ENCODE measurements at places on chromosomes 16 and 17. TPM values are rescaled to one million over a fixed set of nuclear protein-coding genes. Genes with fewer than 3 reads are reported as not detected.

LGALS9B gene
- 1.5 TPM for total RNA-seq

ACD gene
- 49.9 TPM for total RNA-seq

STH gene
- not detected for total RNA-seq

JUP gene
- total RNA-seq = 705 TPM

AANAT gene
- not detected for total RNA-seq

ATP2A3 gene
- 4.8 TPM for total RNA-seq

SLC5A10 gene
- total RNA-seq = not detected

PHB1 gene
- 469 TPM for total RNA-seq

PLD2 gene
- 13.0 TPM for total RNA-seq

GJC1 gene
- total RNA-seq = 75.9 TPM

GRIN2A gene
- total RNA-seq = 34.6 TPM

- DNase-seq = no peak
These were observed 13.0 kb upstream of the HOXB9 start for GRCh38 chr17:48639136-48639535.

- no peak for DNase-seq
These were observed 169.0 kb upstream of the NOL11 start for GRCh38 chr17:67548693-67549092.

- peak; percentile 41 for DNase-seq
These were observed 62.6 kb upstream of the TEKT1 start for GRCh38 chr17:6894206-6894528.

GRCh38 chr16:51834133-51834532, 683.1 kb upstream of the SALL1 start:
- DNase-seq = no peak

GRCh38 chr17:37610971-37611370, 1.8 kb upstream of the SYNRG start:
- no peak for DNase-seq

- DNase-seq = no peak
These were observed 78.5 kb downstream of the SALL1 start for GRCh38 chr16:51072591-51072990.

GRCh38 chr17:49122566-49122965, 10.0 kb upstream of the B4GALNT2 start:
- no peak for DNase-seq

DNA sequence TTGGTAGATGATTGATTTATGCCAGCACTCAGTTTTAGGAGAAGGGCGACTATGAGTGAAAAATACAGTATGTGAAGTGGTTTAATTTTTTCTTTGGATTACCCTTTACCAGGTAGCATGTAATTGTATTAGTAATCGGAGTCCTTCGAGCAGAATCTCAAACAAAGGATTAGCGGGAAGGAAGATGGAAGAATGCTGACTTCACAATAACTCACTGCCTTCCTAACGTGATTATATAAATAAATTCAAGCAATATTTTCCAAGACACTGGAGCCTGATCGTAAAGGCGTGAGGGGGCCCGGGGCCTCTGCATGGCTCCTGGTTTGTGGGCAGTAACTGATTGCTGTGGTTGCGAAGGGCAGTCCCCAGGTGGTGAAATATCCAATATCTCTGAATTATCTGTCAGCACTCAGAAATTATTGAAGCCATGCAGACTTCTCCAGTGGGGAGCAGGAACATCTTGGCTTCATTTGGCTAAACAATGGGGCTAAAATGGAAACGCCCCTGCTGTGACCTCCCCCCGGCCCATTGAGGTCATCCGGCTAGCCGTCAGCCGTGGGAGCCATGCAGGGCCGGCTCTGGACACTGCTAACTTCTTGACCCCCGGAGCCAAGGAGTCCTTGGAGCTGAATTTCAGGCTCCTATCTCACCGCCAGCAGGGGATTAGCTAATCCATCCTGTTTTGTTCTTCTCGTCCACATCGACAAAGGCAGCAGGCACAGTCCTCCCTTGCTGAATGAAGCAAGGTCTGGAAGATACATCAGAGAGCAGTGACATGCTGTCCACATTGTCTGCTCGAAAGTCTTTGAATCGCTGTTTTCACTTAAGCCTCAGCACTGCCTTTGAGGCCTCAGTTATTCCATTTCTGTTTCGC, 295.9 kb upstream of the N4BP1 start:
- no peak for DNase-seq

DNA sequence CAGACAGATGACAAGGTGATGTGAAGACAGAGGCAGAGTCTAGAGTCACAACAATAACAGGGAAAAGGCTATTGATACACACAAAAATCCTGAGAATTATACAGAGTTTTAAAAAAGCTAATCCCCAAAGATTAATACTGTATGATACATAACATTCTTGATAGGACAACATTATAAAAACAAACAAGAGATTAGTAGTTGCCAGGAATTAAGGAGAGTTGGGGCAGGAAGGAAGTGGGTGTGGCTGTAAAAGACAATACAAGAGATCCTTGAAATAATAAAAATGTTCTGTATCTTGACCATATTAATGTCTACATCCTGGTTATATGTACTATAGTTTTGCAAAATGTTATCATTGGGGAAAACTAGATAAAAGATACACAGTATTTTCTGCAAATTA, 309.5 kb upstream of the PMFBP1 start:
- DNase-seq = no peak

DNA sequence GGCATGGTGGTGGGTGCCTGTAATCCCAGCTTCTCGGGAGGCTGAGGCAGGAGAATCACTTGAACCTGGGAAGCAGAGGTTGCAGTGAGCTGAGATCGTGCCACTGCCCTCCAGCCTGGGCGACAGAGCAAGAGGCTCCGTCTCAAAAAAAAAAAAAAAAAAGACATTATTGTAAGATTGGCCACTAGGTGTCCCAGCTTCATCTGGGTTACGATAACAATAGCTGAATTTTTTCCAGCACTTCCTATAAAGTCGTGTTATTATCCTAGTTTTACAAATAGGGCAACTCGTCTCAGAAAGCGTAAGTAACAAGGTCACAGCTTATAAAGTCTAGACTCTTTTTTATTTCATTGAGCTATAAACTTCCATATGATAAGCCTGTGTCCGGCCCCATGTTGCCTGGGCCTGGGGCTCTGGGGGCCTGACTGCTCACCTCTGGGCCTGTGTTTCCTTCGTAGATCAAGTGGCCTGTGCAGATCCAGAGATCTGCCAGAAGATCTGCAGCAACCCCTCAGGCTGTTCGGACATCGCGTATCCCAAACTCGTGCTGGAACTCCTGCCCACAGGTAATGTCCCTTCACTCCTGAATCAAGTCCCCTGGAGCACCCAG, 60.5 kb downstream of the SLC5A11 start:
- no peak for DNase-seq

DNA sequence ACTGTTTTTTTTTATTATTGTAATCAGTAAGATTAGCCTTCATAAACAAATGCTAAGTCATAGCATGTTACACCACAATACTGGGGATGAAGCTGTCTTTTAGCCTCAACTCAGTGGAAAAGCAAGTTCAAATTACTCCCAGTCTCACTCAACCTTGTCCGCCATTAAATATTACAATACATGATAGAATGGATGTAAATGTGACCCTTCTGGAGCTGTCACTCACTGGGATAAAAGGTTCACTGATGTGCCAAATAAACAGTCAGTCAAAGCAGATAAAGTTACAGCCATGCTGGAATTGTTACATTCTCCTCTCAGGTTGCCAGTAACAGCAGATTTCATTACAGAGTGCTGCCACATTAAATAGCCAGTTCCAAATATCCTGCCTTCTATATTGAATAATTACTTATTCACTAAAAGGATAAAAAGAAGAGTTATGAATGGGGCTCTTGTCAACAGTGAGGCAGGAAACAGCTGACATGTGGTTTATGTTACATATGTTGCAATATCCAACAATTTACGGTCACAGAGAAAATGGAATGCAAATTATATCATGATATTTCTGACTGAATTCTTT, 53.4 kb downstream of the BRIP1 start:
- no peak for DNase-seq

- no peak for DNase-seq
These were observed 13.1 kb downstream of the CPSF4L start for GRCh38 chr17:73248532-73248931.

GRCh38 chr16:89135971-89136765, 35.4 kb upstream of the CDH15 start:
- no peak for DNase-seq

- no peak for DNase-seq
These were observed 34.1 kb upstream of the MMP2 start for GRCh38 chr16:55444754-55445485.

DNA sequence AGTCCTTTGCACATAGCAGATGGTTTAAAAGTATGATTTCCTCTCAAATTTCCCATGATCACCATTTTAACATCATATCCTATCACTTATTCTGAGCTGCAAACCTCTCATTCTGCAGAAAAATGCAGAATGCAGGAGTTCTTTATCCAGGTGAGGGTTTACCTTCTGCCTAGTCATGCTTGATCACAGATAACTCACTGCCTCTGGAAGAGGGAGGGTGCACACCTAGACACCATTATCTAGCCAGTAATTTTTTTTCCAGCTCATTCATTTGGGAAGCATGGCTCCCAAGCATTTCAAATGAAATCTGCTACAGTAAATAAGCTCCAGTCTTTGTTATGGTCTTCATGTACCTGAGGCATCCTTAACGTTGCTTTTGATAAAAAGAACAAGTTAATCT, 38.0 kb downstream of the RFFL start:
- no peak for DNase-seq

- no peak for DNase-seq
These were observed 239 bp downstream of the PIEZO1 start for GRCh38 chr16:88784856-88785105.

DNA sequence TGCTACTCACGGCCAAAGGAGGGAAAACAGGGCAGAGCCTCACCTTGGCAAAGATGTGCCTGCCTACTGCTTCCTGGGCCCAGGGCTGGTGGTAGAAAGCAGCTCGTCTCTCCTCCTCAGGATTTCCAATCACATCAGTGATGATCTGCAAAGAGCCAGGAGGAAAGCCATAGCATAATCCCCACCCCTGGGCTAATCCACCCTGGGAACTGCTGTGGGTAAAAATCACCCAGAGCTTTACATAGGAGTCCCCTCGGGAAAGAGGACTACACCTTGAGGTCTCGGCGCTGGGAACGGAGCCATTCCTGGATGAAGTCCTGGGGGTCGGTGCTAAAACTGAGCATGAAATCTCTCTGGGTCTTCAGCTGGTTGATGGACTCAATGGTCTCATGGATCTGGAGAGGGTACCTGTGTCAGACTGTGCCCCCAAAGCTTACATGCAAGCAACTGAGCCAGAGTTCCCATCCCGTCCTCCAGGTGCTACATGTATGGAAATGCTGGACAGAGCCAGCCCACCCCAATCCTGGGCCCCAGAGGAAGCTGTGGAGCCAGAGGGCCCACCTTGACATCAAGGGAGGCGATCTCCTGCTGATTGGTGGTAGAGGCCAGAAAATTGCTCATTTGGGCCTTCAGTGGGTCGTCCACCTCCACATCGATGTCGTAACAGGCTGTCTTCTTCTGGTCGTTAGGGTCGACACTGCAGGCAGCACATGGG, 5.7 kb upstream of the FTSJ3 start:
- no peak for DNase-seq

DNA sequence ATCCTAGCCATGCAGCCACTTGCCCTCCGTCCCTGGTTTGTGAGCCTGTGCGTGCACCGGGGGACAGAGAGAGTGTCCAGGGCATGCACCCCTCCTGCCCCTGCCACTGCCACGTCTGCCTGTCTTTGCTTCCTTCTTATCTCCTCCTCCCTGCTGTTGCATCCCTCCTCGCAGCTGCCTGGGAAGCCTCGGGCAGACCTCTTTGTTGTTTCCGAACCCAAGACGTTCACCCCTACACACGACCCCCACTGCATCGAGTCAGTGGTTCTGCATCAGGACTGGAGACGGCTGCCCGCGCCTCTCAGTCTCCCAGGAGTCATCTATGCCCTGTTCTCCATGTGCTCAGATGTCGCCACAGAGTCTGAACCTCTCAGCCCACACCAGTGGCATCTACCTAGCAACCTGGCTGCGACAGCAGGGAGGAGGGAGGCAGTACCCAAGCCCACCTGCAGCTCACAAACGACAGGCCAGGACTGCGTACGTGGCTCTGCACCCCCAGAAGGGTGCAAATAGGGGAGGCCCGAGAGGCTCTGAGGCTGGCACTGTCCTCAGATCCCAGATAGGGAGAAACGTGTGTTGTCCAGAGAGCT, 5.2 kb downstream of the TIMP2 start:
- no peak for DNase-seq

- no peak for DNase-seq
These were observed 18.6 kb downstream of the ST6GALNAC2 start for GRCh38 chr17:76566988-76567431.

DNA sequence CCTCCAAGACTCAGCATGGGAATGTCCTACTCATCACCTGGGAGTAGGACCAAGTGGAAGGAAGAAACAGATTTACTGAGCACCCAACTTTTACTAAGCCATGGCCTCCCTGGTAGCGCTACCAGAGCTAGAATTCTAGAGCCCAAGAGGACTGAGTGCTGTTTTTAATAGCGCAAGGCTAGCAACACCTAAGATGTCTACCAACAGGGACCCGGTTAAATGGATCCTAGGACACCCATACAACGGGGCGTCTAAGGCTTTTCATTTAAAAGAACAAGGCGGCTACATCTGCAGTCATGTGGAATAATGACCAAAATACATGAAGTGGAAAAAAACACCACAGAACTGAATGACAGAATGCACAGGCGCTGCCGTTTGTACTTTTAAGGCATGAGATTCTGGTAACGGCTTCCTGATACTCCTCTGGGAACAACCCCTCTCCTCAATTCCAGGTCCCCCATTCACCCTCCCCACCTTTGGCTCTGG, 5.1 kb downstream of the GGA2 start:
- no peak for DNase-seq

DNA sequence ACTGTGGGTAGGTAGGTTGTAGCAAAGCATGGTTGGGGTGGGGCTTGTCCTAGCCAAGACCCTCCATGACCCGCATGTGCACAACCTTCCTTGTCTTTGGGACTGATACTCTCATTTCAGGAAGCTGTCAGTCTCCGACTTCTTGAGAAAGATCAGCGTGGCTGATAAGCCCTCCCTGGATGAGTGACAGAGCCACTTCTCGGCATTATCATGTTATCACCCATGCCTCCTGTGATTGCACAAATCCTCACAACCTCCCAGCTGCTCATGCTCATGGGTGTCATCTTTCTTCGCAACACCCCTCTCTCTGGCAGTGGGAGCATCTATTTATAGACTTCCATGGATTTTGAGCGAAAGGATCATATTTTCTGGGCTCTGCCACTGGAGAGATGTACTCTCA, 314.2 kb downstream of the FOXL1 start:
- DNase-seq = no peak

GRCh38 chr16:79920685-79921084, 320.1 kb upstream of the MAF start:
- DNase-seq = no peak

DNA sequence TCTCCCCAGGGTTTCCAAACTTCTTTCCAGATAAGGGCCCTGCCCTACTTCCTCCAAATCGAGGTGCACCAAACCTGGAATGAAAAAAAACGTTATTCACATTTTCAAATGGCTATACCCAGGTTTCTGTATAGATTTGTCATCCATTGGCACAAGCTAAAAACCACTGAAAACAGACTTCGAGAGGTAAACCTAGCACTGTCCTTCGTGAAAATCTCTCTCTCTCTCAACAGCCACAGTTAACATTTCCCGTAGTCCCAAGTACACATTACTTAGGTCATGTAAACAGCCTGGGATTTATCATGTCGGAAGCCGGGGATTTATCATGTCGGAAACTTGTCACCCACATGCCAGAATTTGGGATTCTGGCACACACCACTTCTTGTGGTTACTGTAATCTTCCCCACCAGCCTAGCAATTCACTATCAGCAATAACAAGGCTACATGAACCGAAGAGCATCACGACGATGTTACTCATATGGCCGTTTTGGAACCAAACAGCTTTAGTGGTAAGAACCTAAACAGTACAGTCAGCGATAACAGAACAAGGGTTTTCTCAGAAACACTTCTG, 1.2 kb downstream of the DDX5 start:
- no peak for DNase-seq

- DNase-seq = no peak
These were observed 68.8 kb downstream of the GSG1L start for GRCh38 chr16:27994686-27995085.
